CD4-positive, CD25-positive, alpha-beta regulatory T cell (primary cell): ENCODE measurements at places on chromosomes 7 and 10. TPM values are rescaled to one million over a fixed set of nuclear protein-coding genes. Genes with fewer than 3 reads are reported as not detected.

Gene NKX1-2
- not detected for total RNA-seq

Gene CALD1
- 3.9 TPM for total RNA-seq

Gene SP8
- not detected for total RNA-seq

DNA sequence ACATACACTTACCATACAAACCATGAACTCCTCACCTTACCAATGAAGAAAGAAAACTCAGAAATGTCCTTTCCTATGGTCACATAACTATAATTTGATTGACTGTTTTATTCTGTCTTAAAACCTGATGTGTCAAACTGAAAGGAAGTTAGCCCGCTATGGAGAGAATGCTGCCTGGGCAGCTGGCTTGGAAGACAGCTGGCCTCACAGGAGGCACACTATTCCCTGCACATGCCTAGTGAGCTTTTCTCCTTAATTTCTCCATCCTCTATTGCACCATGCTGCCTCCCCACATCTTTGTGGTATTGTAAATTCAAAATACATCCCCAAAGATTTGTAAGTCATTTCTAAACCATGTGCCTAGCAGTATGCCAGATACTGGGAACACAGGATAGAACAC is 163.3 kb downstream of the STK31 start:
- no peak for DNase-seq

GRCh38 chr7:56092789-56093531 is at the start of gene PHKG1:
Gene PHKG1 (minus strand): TSS chr7:56092952. CDS start chr7:56088941, 4,011 bp downstream.
- no peak for DNase-seq

DNA sequence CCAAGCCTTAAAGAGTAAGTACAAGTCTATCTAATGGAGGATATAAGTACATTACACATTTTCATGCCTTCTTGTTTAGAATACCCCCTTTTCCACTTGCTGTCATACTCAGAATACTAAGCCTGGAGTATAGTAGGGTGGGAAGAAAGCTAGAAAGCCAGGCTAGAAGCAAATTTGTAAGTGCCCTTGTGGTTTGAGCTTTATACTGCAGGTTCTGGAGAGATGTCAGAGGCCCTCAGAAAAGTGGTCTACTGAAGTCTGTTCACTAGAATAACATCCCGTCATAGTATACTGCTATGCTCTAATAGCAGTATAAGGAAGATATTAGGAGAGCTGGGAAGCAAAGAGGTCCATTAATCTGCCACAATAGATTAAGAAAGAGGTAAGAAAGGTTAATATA is 62.7 kb downstream of the HPSE2 start:
- DNase-seq: no peak

GRCh38 chr10:120710076-120710475 is 141.1 kb upstream of the WDR11 start:
- DNase-seq: no peak

GRCh38 chr10:31130406-31130805 is 98.7 kb upstream of the ZNF438 start:
- no peak for DNase-seq

GRCh38 chr7:1813394-1814088 is 143.5 kb downstream of the ELFN1 start:
- no peak for DNase-seq

GRCh38 chr10:128008521-128009250 is 101.8 kb downstream of the PTPRE start:
- DNase-seq: no peak

- no peak for DNase-seq
These were observed 122.3 kb downstream of the IMMP2L start for GRCh38 chr7:111439977-111440376.

- no peak for DNase-seq
These were observed 34.4 kb downstream of the SCRN1 start for GRCh38 chr7:29955075-29955792.

DNA sequence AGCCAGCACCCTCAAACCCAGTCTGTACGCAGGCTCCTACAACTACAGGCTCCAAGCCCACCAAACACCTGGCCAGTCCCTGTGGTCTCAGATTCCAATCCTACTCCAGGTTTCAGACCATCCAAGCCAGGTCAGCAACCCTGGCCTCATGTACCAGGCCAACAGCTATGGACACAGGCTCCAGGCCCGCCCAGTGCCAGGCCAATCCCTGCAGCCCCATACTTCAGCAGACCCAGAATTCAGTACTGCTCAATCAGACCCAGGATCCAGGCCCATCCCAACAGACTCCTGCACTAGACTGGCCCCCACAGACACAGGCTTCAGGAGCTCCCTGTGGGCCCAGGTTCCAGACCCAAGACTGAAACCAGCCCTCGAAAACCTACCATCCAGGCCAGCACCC is 32.3 kb downstream of the HPSE2 start:
- no peak for DNase-seq
